Hindlimb muscle (tissue), 1 donor: ENCODE measurements at places on chromosomes 11 and 22.

DNA sequence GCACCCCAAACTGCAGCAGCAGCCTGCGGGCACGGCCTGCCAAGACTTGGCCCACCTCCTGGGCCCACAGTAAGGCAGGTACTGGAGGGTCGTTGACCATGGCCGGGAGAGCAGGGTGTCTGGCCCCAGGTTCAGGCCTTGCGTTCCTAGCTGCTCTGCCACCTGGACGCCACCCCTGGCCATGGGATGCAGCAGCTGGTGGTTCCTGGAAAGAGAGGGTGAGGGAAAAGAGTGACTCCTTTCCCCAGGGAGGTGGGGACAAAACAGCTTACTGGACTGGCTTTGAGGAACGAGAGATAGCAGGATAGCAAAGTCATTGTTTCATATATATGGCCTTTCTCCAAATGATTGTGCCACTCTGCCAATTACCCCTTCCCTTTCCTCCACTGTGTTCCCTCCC lies 1.8 kb downstream of the BSCL2 start:
- DNase-seq: no peak

DNA sequence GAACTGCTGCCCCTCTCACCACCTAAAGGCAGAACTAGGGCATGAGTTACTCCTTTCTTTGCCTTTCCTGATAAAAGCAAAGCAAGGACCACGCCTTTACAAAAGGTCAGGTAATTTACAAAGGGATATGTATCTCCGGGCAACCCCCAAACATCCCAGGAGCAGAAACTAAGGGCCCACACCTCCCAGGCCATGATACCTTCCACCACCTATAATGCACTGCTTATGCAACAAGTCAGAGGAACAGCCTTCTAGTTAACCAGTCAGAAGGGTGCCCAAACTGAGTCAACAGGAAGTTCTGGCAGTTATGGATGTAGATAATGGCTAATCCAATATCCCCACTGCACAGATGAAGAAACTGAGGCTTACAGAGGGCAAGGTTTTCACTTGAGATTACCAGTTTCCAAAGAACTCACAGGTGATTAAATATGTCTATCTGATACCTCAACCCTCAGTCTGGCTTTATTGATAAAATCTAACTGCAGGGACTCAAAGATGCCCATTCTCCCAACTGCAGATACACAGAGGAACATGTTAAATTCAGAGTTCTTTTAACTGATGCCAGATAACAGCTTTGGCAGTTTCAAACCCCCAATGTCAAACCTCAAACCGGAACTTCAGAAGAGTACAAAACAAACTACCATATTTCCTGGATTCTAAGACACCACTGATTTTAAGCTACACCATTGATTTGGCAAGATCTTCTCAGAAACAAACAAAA lies 16.8 kb upstream of the CASTOR1 start:
- DNase-seq: no peak

DNA sequence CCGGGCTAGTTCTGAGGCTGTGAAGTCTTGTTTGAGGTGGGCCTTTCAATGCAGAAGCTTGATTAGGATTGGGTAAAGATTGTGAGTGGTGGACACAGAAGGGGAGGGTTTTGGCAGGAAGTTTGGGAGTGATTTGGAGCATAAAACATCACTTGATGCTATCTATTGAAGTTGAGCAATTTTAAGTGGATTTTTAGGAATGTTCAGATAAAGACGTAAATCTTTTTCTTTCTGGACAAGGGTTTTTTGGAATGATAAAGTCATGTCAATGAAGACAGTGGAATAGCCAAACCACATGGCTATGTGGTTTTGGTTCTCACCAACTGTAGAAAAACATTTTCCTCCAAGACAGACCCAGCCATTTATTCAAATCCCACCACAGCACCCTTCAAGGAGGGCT lies 111.2 kb upstream of the SNX19 start:
- no peak for DNase-seq

DNA sequence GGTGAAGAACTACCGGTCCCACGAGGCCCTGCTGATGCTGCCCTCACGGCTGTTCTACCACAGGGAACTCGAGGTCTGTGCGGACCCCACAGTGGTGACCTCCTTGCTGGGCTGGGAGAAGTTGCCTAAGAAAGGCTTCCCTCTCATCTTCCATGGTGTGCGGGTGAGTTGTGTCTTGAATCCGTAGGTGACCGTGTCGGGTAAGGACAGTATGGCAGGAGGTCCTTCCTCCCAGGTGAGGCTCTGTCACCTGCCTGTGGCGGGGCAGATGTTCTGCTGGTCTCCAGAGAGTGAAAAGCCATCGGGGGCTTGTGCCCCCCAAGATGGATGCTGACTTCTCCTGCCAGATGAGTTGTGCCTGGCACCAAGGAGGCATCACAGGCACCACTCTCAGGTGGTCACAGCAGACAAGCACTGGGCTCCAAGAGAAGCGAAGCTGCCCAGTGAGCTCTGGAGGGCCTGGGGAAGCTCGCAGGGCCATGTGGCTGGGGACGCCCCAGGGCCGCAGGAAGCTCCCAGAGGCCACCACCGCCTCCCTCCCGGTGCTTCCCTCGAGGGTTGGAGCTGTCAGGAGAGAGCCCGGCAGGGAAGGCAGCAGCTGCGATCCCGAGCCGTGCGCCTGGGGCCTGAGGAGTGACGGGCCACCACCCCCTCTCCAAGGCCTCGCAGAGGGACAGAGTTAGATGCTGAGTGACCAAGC lies 17.3 kb upstream of the PANX2 start:
- no peak for DNase-seq

DNA sequence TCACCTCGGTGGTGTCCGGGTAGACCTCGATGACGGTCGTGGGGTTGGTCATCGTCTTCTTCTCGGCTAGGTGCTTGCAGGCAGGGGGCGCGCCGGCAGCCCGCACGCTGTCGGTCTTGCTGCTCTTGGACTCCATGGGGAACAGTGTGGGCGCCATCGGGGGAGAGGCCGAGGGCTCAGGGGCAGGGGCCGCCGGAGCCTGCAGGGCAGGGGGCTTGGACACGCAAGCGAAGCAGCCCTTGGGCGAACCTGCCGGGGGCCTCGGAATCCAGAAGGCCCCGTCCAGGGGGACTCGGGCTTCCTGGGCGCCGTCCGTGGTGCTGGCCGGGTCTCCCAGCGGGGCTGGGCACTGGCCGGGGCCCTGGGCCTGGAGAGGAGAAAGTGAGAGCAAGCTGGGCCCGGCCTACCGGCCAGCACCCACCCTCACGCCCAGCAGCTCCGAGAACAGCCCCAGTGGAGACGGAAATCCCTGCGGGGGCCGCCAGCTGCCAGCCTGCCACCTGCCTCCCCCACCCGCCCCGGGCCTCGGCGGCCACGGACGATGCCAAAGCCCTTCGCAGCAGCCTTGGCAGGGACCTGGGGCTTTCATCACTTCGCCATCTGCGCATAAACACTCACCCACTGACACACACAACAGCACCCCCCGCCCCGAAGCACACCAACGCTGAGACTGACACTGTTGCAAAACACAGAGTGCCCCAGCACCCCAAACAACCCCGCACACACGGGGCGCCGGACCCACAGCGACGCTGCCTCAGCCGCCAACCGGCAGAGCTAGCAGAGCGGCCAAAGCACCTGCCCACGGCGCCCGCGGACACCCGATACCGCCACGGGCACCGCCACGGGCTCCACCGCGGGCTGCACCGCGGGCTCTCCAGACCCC lies 2.4 kb downstream of the IFITM10 start:
- no peak for DNase-seq

- no peak for DNase-seq
Observed at GRCh38 chr11:29682856-29683255, 334.0 kb downstream of the KCNA4 start.

DNA sequence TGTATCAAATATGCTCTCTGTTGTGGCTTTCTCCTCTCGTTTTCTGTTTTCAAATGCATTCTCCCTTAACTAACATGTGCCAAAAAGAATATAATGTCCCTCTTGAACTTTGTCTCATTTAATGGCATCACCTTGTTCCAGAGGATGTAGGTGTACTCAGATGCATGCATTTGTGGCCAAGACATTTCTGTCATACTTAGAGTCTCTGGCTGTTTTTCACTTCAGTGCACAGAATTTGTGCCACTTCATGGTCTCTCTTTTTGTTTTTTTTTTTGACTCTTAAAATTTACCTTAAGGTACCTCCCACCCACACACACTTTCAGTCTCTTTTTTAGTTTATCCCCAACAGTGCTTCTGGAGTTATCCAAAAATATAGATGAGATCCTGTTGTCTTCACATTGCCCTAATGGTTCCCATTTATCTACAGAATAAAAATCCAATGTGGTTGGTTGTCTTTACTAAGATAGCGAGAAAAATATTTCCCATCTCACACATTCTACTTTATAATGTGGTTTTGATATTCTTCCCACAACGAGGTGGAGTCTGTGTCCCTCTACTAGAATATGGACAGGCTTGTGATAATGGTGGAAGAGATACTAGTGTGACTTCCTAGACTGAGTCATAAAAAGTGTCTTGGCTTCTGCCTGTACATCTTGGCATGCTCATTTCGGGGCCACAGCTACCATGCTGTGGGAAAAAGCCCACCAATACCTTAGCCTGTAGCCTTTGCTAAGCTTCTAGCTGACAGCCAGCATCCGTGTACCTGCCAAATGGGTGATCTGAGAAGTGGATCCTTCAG lies 125.8 kb downstream of the DDX10 start:
- DNase-seq: no peak

GRCh38 chr11:13857828-13858227 lies 104.7 kb upstream of the SPON1 start:
- DNase-seq: no peak

- DNase-seq: no peak
Observed at GRCh38 chr11:92828556-92828955, 140.9 kb upstream of the MTNR1B start.

DNA sequence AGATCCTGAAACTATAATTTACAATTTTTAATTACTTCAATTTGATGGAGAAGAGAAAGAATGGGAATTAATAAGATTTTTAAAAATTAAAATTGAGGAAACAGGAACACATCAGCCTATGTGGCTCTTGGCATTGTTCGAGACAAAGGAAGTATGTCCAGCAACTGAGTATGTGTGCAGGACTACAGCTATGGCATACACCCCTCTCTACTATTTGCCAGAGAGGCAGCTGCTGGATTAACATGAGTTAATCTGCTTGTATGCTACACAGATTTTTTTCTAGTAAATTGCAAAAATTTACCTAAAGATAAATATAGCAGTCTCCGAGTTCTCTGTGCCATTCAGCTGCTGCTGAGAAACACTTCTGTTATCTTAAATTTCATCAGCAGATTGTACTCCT lies 70.6 kb downstream of the PHF21A start:
- DNase-seq: no peak

DNA sequence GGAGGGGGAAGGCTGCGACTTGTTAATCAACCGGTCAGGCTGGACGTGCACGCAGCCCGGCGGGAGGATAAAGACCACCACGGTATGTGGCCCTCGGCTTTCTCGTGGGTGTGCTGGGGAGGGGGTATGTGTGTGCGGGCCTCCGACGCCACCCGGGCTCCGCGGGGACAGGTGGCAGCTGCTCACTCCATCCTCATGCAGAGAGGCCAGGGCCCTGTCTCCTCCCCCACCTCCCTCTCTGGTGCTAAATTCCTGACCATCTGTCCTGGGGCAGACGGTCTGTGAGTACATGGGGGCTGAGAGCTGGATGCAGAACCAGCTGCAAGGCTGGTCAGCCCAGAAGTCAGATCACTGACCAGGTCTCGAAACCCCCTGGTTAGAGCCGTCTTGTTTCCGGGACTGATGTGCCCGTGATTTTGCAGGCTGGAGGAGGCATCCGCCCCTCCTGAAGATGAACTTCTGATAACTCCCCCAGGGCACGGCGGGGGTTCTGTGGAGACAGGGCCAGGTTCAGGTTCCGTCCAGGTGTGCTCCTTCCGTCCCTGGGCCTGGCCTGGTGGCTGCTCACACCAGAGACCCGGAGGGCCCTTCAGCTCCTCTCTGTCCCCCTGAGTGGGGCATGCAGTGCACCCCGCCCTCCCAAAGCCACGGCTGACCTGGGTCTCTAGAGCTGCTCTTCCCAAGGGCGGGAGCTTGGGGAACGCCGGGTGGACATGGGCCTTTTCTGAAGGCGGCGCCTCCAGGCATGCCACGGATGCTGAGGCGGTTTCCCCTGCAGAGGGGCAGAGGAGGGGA lies 1119.7 kb downstream of the BRD1 start:
- no peak for DNase-seq

DNA sequence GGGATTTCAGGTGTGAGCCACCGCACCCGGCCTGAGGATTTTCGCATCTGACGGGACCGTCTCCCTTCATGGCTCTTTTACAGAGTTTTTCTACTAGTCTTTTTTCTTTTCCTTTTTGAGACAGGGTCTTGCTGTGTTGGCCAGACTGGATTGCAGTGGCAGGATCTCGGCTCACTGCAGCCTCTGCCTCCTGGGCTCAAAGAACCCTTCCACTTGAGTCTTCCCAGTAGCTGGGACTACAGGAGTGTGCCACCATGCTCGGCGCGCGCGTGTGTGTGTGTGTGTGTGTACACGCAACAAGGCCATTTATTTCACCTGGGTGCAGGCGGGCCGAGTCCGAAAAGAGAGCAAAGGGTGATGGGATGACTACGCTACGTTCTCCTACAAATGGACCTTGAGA lies 10.9 kb downstream of the SERHL2 start:
- DNase-seq: no peak

DNA sequence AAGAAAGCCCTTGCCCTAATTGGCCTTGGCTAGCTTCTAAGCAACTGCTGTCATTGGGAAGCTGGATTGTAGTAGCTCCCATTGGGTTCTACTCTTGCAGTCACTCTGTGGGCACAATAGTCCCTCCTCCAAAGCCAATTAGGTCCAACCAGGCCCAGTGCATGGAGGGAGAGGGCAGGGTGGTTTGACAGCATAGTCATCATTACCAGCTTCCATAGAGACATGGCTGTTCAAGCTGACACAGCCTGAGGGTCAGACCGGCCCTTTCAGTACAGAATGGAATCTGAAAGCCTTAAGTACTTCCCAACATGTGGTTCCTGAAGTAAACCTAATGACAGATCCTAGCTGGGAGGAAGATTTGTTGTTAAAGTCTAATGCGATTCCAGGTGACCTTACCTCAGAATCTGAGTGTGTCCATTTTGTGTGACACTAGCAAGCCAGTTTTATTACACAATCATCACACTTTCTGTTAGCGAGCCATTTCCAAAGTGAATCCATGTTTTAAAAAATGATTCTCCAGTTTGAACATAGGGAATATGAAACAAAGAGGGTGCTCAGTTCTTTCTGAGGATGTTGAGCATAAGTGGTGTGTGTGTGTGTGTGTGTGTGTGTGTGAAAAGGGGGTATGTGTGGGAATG lies 6.9 kb downstream of the PLET1 start:
- no peak for DNase-seq

- DNase-seq: no peak
Observed at GRCh38 chr11:95301474-95301873, 70.5 kb upstream of the SESN3 start.
